ENCODE measurements at places on chromosomes 2 and 18.

- no peak for DNase-seq
Observed at GRCh38 chr2:215404348-215405012, 31.4 kb downstream of the FN1 start.

GRCh38 chr18:50611529-50611941 is 51.6 kb downstream of the MAPK4 start:
- no peak for DNase-seq

- no peak for DNase-seq
Observed at GRCh38 chr2:227888289-227888688, 16.9 kb downstream of the DAW1 start.

- no peak for DNase-seq
Observed at GRCh38 chr2:65613968-65614555, 181.7 kb upstream of the SPRED2 start.

- DNase-seq = no peak
Observed at GRCh38 chr18:3479978-3480509, 30.1 kb downstream of the TGIF1 start.

GRCh38 chr2:212794471-212794870 is 255.9 kb upstream of the ERBB4 start:
- no peak for DNase-seq

GRCh38 chr2:127069003-127069402 is 38.0 kb downstream of the BIN1 start:
- no peak for DNase-seq

GRCh38 chr2:220123751-220124150 is 496.3 kb downstream of the SLC4A3 start:
- DNase-seq = no peak

Data from stimulated activated CD8-positive, alpha-beta memory T cell treated with anti-CD3 and anti-CD28 coated beads, Interleukin-15, amount 100 ng/mL, for 48 hours (primary cell).